MG63 (cell line): ENCODE measurements at places on chromosomes 7 and 10. TPM values are rescaled to one million over a fixed set of nuclear protein-coding genes. Genes with fewer than 3 reads are reported as not detected.

Gene GPR141
- not detected in 2 replicates for total RNA-seq

Gene C7orf57
- 0.23 TPM in 1 of 2 replicates, not detected in the other for total RNA-seq

Gene OPALIN
- total RNA-seq = not detected in 2 replicates

Gene ZMIZ1
- 9.5 and 22.4 TPM in 2 replicates for total RNA-seq

Gene FAM13C
- 0.16 TPM in 1 of 2 replicates, not detected in the other for total RNA-seq

Gene CPED1
- total RNA-seq = 3.3 and 3.7 TPM in 2 replicates

Gene GRID1
- 0.10 and 0.15 TPM in 2 replicates for total RNA-seq

Gene ZNF467
- total RNA-seq = not detected in 2 replicates

Gene NUTM2B
- total RNA-seq = 0.92 TPM in 1 of 2 replicates, not detected in the other

Gene ASB10
- not detected in 2 replicates for total RNA-seq
